ENCODE measurements at places on chromosomes 11 and 22.

DNA sequence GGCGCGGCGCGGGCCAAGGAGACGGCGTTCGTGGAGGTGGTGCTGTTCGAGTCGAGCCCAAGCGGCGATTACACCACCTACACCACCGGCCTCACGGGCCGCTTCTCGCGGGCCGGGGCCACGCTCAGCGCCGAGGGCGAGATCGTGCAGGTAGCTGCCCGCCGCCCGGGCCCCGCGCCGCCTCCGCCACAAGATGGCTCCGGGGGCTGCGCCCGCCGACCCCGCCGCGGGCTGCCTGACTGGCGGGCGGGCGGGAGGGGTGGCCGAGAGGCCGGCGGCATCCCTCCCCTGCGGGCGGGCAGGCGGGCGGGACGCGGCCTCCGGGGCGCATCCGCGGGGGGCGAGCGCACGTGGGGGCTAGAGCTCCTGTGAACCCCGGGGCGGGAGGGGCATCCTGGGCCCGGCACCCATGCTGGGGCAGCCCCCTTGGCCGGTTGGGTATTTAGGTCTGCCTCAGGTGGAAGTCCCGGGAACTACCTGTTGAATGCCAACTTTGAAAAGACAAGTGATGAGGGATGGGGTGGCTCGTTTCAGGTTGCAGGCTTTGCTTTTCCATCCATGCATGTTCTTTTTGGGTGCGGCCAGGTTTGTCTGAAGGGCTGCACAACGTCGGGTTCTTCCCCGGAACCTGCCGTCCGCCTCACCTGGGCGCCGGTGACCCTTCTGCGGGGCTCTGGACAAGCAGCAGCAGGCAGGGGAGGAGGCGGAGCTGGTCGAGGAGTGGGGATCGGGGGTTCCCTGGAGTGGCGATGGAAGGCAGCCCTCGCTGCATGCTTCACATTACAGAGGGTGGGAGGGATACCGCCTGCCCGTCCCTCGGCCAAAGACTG lies 760 bp downstream of the ZNRF3 start:
- no peak for DNase-seq

DNA sequence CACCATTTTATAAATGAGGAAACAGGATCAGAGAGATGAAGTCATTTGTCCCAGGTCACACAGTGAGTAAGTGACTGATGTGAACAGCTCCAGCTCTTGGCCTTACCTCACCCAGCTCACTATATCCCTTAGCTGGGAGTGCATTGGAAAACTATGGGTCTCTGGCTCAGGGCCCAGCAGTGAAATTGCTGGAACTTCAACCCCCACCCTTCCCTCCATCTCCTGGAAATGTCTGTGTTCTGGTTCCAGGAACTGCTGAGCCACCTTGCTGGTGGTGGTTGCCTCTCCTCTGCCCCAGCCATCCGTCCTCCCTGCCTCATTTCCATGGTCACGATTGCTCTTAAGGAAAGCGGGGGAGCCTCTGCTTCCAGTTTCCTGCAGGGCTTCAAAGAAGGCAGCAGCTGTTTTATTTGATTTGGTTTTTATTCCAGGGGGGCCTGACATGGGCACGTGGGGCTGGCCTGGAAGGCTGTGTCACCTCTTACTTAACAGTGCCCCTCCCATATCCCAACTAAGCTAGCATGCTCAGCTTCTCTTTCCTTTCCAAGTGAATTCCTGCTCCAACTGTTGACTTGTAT lies 46.2 kb upstream of the CSTF3 start:
- no peak for DNase-seq

- DNase-seq: no peak
Measured at GRCh38 chr11:58796333-58796732, 48.2 kb downstream of the GLYATL2 start.

DNA sequence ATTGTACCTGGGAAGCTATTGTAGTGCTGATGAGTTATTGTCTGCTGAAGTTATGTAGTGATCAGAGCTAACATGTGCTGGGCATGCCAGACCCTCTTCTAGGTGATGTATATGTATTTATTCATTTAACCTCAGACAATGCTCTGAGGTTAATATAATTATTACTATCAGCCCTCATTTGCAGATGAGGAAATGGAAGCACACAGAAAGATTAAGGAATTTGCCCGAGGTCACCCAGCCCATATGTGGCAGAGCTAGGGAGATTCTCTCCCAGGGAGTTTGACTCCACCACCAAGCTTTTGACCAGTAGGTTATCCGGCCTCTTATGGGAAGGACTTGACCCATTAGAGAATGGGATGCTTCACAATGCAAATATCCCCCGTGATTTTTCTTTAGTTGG lies 114.2 kb upstream of the NAV2 start:
- DNase-seq: no peak

DNA sequence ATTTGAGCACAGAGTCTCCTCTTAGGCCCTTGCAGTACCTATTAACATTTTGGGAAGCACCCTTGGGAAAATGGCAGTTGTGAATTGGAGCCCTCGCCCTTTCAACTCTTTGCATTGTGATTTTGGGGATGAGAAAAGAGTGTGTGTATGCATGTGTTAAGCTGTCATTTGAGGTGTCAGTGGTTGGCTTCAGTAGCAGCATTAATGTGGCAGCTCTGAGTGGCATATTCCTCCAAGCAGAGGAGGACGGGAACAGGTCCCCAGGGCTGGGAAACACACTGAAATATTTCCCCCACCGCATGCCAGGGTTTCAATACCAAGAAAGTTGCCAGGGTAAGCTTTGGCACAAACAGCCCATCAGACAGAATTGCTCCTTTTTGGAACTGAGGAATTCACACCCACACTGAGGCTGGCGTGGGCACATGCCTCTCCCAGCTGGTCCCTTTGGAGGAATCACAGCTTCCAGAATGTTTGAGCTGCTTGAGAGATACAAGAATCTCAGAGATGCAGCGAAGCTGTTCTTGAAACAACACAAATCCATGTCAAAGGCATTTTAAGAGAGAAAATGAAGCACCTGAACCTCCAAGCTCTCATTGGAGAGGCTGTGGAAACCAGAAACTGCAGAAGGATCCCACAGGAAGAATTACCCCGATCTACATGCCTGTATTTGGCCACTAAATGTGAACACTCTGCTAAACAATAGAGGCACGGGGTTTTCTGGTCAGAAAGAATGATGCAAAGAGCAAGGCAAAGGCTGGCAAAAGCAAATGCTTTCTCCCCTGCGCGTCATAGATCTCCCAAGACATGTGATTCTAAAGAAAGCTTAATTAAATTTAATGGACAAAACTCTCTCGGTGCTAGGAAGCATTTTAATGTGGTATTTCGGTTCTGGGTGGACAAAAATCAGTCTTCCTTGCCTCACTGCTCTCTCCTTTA lies 67.2 kb upstream of the RCN1 start:
- DNase-seq: no peak

- peak; percentile 99 for DNase-seq
Measured at GRCh38 chr11:952406-953385, 27.0 kb downstream of the AP2A2 start.

DNA sequence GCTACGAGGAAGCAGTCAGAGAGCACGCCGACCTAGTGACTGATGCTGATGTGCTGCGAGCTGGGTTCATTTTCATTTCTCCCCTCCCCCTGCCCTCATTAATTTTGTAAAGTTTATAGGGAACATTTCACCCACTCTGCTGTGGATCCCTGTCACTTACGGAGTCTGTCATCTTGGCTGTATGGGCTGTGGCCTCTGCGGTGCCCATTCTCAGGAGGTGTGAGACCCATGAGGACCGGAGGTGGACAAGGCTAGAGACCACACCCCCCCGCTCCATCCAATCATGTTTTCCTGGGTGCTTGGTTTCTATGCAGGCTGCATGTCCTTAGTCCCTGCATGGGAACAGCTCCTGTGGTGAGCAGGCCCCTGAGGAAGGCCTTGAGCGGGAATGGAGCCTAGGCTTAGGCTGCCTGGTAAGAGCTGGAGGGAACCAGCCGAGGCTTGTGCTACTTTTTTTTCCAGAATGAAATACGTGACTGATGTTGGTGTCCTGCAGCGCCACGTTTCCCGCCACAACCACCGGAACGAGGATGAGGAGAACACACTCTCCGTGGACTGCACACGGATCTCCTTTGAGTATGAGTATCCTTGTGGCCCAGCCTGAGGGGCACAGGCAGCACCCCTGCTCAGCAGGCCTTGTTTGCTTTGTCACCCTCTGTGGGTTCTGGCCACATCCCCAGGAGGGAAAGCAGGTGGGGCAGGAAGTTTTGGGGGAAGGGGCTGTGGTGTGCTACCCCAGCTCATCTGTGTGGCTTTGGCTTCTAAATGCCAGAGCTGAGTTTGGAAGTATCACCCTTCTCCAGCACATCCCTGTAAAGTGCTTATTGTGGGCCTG lies 19.1 kb downstream of the CLDN5 start:
- no peak for DNase-seq

DNA sequence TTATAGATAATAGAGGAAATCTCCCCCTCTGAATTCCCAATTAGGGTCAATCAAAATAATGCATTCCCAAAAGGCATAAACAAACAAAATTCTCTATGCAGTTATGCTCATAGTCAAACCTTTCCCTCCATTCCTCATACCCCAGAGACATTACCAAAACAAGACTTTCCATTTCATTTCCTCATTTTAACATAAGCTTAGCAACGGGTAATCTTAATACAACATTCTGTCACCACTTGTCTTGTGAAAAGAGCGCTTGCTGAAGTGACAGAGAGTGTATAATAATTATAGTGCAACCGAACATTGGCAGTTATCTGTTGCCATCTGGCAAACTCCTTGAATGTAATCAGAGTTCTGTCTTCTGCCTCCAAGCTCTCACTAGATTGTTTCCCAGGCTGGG lies 1.2 kb upstream of the SLN start:
- no peak for DNase-seq

Data from kidney epithelial cell (primary cell).